ENCODE measurements at places on chromosomes 7 and 10.

- no peak for DNase-seq
These were observed 235.1 kb upstream of the CXCL12 start for GRCh38 chr10:44619975-44620374.

- DNase-seq, result no peak
These were observed 30.6 kb upstream of the CTBP2 start for GRCh38 chr10:125190946-125191345.

GRCh38 chr7:158584407-158584806 lies 3.2 kb downstream of the PTPRN2 start:
- DNase-seq, result no peak

DNA sequence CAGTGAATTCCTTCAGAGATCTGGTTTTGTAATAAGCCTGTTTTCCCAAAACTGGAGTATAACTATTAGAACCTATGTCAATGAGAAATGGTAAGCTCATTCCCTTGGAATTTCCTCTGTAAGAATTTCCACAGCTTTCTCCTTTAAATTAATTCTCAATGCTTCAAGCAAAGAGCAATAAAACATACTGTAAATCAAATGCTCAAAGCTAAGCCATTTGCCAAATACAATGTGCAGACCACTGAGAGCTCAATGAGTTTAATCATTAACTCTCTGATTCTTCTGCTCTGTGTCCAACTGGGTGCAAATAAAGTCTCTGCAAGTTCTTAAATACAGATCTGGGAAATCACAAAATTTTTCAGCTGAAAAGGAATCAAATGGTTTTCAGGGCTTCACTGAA lies 227.6 kb upstream of the IMMP2L start:
- DNase-seq, result no peak

GRCh38 chr10:96712662-96713271 lies 7.5 kb downstream of the PIK3AP1 start:
- DNase-seq, result no peak

- DNase-seq, result no peak
These were observed 287.2 kb upstream of the RNF32 start for GRCh38 chr7:156353352-156353751.

DNA sequence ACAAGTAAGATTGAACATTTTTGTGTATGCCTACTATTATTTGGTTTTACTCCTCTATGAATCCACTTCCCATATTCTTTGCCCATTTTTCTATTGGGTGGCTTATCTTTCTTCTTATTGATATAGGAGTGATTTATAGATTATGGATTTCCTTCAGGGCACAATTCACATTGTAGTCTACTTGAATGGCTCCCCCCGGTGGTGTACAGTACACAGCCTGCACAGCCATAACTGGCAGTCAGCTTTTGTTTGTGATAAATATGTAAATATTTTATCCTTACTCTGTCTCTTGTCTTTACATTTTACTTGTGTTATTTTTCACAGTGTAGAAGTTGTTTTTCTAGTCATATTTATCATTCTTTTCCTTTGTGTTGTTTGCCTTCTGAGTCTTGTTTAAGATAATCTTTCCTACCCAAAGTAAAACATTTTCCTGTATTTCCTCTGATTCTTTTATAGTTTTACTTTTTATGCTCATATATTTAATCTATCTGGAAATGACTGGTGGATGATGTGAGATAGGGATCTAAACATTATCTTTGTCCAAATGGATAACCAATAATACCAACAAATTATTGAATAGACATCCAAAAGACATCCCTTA lies 23.9 kb upstream of the CALD1 start:
- peak; percentile 7 for DNase-seq

GRCh38 chr7:43785420-43785819 lies 26.9 kb downstream of the BLVRA start:
- no peak for DNase-seq
